ENCODE measurements at places on chromosomes 6 and 20. TPM values are rescaled to one million over a fixed set of nuclear protein-coding genes. Genes with fewer than 3 reads are reported as not detected.

Gene IL20RA
- total RNA-seq = 0.74 TPM

Gene PPIL6
- 1.0 TPM for total RNA-seq

- H3K4me3 ChIP-seq = no peak overlapping the region
- H3K36me3 ChIP-seq = peaks cover 23% of the 10 kb centered on the region
- H3K27me3 ChIP-seq = no peaks in the 10 kb centered on the region
Observed at GRCh38 chr6:77512554-77512953, 49.3 kb upstream of the HTR1B start.

Gene DNMT3B
- total RNA-seq = 996 TPM

Gene TNFRSF6B
- 0.86 TPM for total RNA-seq

Gene PNRC1
- 56.7 TPM for total RNA-seq

GRCh38 chr20:10291568-10292248, 73.1 kb downstream of the SNAP25 start:
- no peak for DNase-seq
- no peaks in the 10 kb centered on the region for H3K27me3 ChIP-seq
- H3K4me1 ChIP-seq = no peaks in the 10 kb centered on the region
- H3K27ac ChIP-seq = no peak overlapping the region
- no peak overlapping the region for H3K4me3 ChIP-seq

Gene OGFR
- 33.1 TPM for total RNA-seq

- no peak for DNase-seq
- no peak overlapping the region for H3K4me3 ChIP-seq
- H3K27ac ChIP-seq = no peak overlapping the region
- H3K4me1 ChIP-seq = no peaks in the 10 kb centered on the region
- H3K36me3 ChIP-seq = no peaks in the 10 kb centered on the region
Observed at GRCh38 chr6:168804331-168804730, 363.3 kb downstream of the SMOC2 start.

DNA sequence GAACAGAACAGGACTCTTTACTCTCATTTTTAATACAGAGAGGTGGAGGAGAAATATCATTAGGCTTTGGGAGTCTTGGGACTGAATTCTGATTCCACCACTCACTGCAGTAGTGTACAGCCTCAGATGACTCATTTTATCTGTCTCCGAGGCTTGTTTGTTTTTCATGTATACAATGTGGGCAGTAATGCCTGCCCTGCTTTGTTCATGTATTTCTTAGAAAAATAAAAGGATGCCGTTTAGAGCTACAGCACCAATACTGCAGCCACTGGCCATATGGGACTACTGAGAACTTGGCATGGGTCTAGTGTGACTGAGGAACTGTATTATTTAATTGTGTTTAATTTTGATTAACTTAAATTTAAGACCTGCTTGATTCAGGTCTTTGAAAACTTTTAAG, 41.2 kb upstream of the JAG1 start:
- H3K27ac ChIP-seq = no peak overlapping the region
- DNase-seq = no peak
- peaks cover 5% of the 10 kb centered on the region for H3K4me1 ChIP-seq
- no peaks in the 10 kb centered on the region for H3K36me3 ChIP-seq

- H3K4me3 ChIP-seq = no peak overlapping the region
- no peak overlapping the region for H3K27ac ChIP-seq
- H3K4me1 ChIP-seq = no peaks in the 10 kb centered on the region
- H3K36me3 ChIP-seq = peaks cover 10% of the 10 kb centered on the region
- no peaks in the 10 kb centered on the region for H3K27me3 ChIP-seq
- no peak for DNase-seq
Observed at GRCh38 chr6:110552901-110553641, 76.7 kb upstream of the SLC22A16 start.

Gene WFDC10A
- not detected for total RNA-seq

- no peaks in the 10 kb centered on the region for H3K4me1 ChIP-seq
- no peak for DNase-seq
- H3K36me3 ChIP-seq = peaks cover 8% of the 10 kb centered on the region
- no peak overlapping the region for H3K4me3 ChIP-seq
Observed at GRCh38 chr20:63334356-63334755, 26.8 kb downstream of the CHRNA4 start.

Gene SNAI1
- total RNA-seq = 7.0 TPM

- DNase-seq = peak; percentile 39
- H3K27me3 ChIP-seq = no peaks in the 10 kb centered on the region
- H3K4me1 ChIP-seq = no peaks in the 10 kb centered on the region
Observed at GRCh38 chr20:8082025-8082424, 50.0 kb upstream of the PLCB1 start.

Gene TMEM242
- 10.3 TPM for total RNA-seq

Gene TLDC2
- not detected for total RNA-seq

DNA sequence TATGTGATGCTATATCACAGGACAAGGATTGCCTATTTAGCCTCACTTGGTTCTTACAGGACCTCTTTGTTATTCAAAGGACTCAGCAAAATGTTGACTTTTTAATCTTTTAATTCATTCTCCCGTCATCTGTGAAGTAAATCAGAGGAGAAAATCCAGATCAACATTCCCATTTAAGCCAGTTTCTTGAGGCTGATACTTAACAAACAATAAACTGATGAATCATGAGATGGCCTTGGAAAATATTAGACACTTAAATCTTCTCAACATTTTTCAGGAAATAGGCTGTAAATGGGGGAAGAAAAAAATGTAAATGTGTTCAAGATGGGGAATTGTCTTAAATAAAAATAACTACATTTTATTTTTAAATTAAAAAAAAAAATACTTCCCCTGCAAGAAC, 55.9 kb upstream of the UBR2 start:
- no peaks in the 10 kb centered on the region for H3K4me1 ChIP-seq
- no peaks in the 10 kb centered on the region for H3K36me3 ChIP-seq
- H3K27me3 ChIP-seq = no peaks in the 10 kb centered on the region
- no peak overlapping the region for H3K27ac ChIP-seq

DNA sequence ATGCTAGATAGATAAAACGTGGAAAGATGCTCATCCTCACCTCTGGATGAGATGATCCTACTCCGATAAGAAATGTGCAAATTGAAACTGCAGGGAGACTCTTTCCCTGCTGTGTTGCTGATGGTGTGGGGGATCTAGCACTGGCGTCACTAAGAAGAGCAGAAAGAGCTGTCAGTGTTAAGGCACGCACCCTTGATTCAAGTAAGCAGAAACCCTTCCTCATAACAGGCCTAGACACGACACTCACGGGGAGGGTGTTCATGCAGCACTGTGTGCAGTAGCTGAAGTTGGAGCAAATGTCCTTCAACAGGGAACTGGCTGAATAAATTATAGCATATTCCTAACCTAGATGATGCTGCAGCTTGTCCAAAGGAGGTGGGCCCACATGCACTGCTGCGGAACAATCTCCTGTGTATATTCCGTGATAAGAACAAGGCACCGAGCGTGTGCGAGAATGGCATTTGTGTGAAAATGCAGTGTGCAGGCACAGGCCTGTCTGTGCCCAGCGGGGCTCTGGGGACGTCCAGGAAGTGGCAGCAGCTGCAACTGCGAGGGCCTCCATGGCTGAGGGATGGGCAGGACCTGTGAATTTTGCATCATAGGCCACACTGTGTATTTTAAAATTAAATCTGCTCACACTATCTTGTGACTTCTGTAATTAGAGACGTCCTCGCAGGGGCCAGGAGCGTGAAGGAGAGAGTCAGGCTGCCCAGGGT, 64.0 kb downstream of the TCP11 start:
- no peak overlapping the region for H3K4me3 ChIP-seq
- no peaks in the 10 kb centered on the region for H3K27me3 ChIP-seq
- no peaks in the 10 kb centered on the region for H3K4me1 ChIP-seq
- H3K27ac ChIP-seq = no peak overlapping the region
- DNase-seq = no peak
- peaks cover 31% of the 10 kb centered on the region for H3K36me3 ChIP-seq

GRCh38 chr20:58216334-58216733, 12.1 kb downstream of the ANKRD60 start:
- DNase-seq = no peak
- peaks cover 10% of the 10 kb centered on the region for H3K36me3 ChIP-seq
- H3K27me3 ChIP-seq = no peaks in the 10 kb centered on the region
- no peak overlapping the region for H3K27ac ChIP-seq
- H3K4me3 ChIP-seq = no peak overlapping the region

Gene CRISP3
- total RNA-seq = not detected

DNA sequence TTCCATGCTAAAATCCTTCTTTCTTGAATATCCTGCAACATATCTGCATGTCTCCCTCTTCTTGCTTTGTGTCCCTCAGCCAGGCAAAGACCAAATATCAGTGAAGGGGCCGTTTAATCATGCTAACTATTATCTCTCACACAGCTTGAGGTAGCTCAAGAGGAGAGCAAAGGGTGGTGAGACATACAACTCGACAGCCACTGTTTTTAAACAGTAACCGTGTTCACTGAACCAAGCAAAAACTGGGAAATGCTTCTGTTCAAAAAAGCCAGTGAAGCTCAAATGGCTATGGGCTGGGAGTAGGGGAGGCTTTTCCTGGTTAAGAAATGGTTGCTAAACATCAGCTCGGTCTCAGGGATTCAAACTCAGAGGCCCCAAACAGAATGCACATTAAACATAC, 83.4 kb downstream of the MAP7 start:
- no peak overlapping the region for H3K27ac ChIP-seq
- H3K27me3 ChIP-seq = no peaks in the 10 kb centered on the region
- DNase-seq = no peak
- no peak overlapping the region for H3K4me3 ChIP-seq
- peaks cover 6% of the 10 kb centered on the region for H3K4me1 ChIP-seq
- no peaks in the 10 kb centered on the region for H3K36me3 ChIP-seq

DNA sequence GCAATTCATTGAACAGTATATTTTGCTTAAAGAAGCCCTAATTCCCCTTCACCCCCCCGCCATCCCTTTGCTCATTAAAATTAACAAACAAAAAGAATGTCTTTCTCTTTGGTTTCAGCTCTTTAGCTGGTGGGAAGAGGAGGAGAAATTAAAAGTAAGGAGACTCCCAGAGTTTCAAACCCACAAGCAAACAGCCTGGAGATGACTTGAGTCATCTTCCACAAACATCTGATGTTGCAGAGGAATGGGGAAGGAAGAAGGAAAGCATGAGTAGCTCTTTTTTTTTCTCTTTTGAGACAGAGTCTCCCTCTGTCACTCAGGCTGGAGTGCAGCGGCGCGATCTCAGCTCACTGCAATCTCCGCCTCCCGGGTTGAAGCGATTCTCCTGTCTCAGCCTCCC, 189.6 kb downstream of the ADAT2 start:
- peaks cover 2% of the 10 kb centered on the region for H3K36me3 ChIP-seq
- DNase-seq = no peak
- no peak overlapping the region for H3K27ac ChIP-seq
- H3K4me3 ChIP-seq = no peak overlapping the region
- peaks cover 6% of the 10 kb centered on the region for H3K4me1 ChIP-seq

- no peak overlapping the region for H3K27ac ChIP-seq
- no peak for DNase-seq
- no peak overlapping the region for H3K4me3 ChIP-seq
- no peaks in the 10 kb centered on the region for H3K4me1 ChIP-seq
- no peaks in the 10 kb centered on the region for H3K27me3 ChIP-seq
Observed at GRCh38 chr6:154849475-154849874, 116.3 kb downstream of the SCAF8 start.

Gene TRIM31
- total RNA-seq = not detected

- H3K27ac ChIP-seq = no peak overlapping the region
- H3K4me3 ChIP-seq = no peak overlapping the region
- H3K36me3 ChIP-seq = no peaks in the 10 kb centered on the region
- DNase-seq = no peak
- no peaks in the 10 kb centered on the region for H3K27me3 ChIP-seq
Observed at GRCh38 chr6:110864824-110865223, 9.8 kb upstream of the AMD1 start.

DNA sequence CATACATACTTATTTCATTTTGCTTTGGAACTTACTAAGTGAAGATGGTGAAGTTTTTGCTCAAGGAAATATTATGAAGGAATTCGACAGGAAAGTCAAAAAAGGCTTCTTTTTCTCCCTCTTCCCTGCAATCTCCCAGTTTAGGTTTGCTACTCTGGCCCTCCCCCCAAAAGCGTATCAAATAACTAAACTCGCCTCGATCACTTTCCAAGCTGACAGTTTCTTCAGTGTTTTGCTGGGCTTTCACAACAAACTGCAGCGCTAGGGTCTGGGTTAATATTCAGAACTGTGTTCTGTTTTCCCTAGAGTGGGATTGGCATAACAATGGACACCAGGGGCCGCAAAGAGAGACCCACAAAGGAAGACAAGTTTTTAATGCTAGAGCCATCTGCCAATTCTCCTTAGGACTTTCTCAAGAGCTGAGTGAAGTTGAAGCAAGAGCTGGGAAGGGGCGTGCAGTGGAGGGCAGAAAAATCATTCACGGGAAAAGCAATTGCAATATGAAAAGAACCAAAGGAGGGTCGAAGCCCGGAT, 57.8 kb downstream of the ATP9A start:
- peaks cover 16% of the 10 kb centered on the region for H3K4me1 ChIP-seq
- peak overlapping the region; percentile 69 for H3K27ac ChIP-seq
- no peaks in the 10 kb centered on the region for H3K36me3 ChIP-seq
- peak; percentile 35 for DNase-seq
- peak overlapping the region; percentile 51 for H3K4me3 ChIP-seq

GRCh38 chr20:53786445-53787267, 193.0 kb upstream of the ZNF217 start:
- H3K4me1 ChIP-seq = peaks cover 10% of the 10 kb centered on the region
- no peaks in the 10 kb centered on the region for H3K27me3 ChIP-seq
- no peaks in the 10 kb centered on the region for H3K36me3 ChIP-seq
- no peak overlapping the region for H3K4me3 ChIP-seq
- DNase-seq = no peak

Gene SLC22A2
- 0.86 TPM for total RNA-seq

GRCh38 chr6:116894669-116895068, 17.6 kb downstream of the RFX6 start:
- H3K36me3 ChIP-seq = no peaks in the 10 kb centered on the region
- DNase-seq = no peak
- H3K4me1 ChIP-seq = no peaks in the 10 kb centered on the region
- H3K4me3 ChIP-seq = no peak overlapping the region
- no peak overlapping the region for H3K27ac ChIP-seq

DNA sequence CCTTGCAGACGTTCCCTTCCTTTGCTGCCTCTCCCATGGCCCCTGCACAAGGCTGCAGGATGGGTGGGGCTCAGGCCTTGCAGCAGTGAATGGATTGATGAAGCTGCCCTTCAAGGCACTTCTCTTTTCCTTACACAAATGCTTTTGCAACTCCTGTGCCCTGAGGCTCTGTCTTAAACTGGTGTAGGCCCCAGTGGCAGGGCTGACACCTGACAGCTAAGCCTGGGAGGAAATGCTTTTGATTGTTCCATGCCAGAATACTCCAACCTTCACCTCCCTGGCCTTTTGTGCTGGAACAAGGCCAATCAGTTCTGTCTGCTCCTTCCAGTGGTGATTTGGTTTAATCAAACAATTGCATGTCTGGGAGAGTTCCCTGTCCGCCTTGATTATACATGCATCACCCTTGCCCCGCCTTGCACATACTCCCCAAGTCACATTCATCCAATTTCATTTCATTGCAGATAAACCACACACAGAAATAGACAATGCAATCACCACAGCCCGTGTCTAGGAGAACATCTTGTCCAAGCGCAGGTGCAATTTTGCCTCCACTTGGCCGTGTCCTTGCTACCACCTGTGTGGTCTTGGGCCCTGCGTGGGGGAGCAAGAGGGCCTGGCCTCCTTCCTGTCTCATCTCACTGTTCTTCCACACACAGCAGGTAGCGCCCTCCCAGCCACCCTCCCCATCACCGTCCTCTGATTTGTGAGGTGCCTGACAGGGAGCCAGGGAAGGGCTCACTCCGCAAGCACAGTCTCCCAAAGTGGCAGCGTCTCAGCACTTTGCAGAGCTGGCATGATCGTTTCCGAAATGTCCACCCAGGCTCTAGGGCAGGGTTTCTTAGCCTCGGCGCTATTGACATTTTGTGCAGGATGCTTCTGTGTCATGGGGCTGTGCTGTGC, 120.4 kb downstream of the CDH26 start:
- H3K4me3 ChIP-seq = no peak overlapping the region
- no peaks in the 10 kb centered on the region for H3K4me1 ChIP-seq
- no peak for DNase-seq
- no peaks in the 10 kb centered on the region for H3K36me3 ChIP-seq
